ENCODE measurements at places on chromosomes 5 and 9. TPM values are rescaled to one million over a fixed set of nuclear protein-coding genes. Genes with fewer than 3 reads are reported as not detected.
A peak's percentile ranks its signal among the peaks of the same experiment; 100 is the strongest.

- no peak for DNase-seq
Measured at GRCh38 chr9:96203867-96204501, 98.0 kb downstream of the HSD17B3 start.

DNA sequence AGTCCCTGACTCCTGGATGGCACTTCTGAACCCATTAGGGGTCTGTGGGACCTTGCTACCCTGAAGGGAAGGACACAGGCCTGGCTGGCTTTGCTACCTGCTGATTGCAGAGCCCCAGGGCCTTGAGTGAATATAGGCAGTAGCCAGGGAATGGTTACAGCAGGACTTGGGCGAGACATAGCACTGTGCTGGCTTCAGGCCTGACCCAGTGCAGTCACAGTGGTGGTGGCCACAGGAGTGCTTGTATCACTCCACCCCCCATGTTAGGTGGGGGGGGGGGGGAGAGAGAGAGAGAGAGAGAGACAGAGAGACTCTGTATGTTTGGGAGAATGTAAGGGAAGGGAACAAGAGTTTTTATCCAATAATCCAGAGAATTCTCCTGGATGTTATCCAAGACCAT, 439.3 kb upstream of the ZNF608 start:
- no peak for DNase-seq

GRCh38 chr9:131233995-131234394, 42.3 kb downstream of the FAM78A start:
- DNase-seq, result peak; percentile 63

GRCh38 chr5:139147483-139148087, 50.6 kb downstream of the SIL1 start:
- no peak for DNase-seq

DNA sequence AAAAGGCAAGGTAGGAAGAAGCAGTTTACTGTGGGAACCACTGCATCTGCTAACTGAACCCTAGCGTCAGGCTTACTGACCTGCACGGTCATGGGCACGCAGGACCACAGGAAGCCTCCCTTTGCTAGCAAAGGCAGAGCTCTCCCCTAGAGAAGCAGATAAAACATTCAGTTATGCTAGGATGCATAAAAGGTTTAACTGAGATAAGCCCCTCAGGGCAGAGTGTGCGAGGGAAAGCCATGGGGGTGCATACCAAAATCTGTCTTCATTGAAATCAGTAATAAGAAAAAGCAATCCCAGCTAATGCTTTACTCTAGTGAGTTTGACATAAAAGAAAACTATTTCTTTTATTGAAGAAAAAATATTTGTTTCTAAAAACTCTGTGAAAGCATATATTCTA, 2403.7 kb upstream of the C9orf72 start:
- DNase-seq, result no peak

GRCh38 chr5:76867038-76867437, 17.2 kb downstream of the S100Z start:
- no peak for DNase-seq

DNA sequence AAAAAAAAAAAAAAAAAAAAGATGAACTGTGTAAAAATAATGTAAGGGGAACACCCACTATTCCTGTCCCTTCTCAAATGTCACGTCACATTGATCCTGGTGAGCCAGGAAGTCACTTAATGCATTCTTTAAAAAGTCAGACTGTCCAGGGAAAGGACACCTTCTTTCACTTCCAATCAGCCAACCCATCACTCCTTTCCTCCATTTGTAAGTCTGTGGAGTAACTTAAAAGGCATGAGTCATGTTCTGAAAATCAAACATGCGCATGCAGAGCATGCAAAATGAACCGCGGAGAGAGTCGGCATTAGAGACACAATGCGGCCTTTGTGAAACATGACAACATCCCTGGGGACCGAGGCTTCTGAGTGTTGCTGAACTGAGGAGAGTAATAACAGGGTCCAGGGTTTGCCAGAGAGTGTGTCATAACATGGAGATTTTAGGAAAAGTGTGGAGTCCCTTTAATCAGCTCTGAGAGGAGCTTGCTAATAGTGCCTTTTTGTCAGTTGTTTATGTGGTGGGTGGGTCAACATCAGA, 77.6 kb upstream of the SEMA6A start:
- DNase-seq, result no peak

GRCh38 chr5:387491-388265, 55.3 kb upstream of the EXOC3 start:
- DNase-seq, result peak; percentile 55

GRCh38 chr5:165333623-165334022, 1828.2 kb downstream of the MAT2B start:
- DNase-seq, result no peak

DNA sequence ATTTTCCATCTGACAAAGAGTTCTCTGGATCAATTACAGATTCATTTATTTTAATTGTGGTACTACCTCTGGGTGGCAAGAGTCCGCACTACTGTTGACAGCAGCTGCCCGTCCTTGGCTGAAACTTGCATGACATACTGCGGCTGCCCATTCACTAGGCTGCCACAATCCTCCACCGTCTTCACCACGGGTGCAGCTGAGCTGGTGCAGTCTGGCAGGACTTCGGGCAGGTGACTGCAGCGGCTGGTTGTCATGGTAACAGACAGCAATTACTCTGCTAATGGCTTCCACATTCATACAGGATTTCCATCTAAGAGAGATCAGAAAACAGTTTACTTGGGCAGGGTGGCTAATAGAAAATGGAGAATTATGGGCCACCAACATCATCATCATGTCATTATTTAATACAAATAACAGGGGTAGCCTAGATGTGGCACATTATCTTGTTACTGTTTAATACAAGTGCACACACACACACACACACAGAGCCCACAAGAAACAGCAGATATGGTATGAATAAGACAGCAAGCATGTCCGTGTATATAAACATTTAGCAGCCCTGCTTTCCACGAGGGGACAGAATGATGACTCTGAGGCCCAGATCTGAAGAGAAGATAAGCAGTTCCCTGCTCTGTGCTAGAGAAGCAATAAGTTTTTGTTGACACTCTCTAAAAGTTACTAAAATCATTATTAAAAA, 112.3 kb downstream of the MARCHF3 start:
- DNase-seq, result no peak

- DNase-seq, result peak; percentile 69
Measured at GRCh38 chr5:111070272-111071134, 1.0 kb upstream of the TSLP start.

DNA sequence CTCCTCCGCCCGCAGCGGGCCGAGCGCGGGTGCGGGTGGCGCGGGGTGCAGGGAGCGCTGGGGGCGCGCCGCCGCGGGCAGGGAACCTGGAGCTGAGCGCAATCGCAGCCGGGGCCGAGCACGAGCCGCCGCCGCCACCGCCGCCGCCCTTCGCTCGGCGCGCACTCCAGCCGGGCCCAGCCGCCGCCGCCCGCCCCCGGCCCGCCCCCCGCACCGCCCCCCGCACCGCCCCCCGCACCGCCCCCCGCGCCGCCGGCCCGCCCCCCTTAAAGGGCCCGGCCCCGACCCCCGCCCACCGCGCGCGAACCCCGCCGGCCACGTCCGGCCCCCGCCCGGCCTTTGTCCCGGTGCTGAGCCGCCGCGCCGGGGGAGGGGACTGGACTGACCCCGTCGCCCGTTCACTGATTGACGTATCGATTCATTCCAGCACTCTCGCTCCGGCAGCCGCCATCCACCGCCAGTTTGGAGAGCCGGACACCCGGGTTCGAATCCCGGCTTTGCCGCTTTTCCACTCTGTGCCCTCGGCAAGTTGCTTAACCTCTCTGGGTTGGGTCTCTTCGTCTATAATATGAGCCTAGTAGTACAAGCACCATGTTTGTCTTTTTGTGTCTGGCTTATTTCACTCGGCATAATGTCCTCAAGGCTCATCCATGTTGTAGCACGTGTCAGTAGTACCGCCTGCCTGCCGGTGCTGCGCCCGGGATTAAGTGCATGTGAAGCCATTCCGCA, at the start of gene SH3PXD2B:
SH3PXD2B (minus strand) TSS at position 168 of the 729 bp plus-strand sequence. CDS start 173 bp downstream, outside the sequence.
- peak; percentile 81 for DNase-seq

GRCh38 chr5:29017501-29017900, 1979.1 kb upstream of the CDH9 start:
- DNase-seq, result no peak

DNA sequence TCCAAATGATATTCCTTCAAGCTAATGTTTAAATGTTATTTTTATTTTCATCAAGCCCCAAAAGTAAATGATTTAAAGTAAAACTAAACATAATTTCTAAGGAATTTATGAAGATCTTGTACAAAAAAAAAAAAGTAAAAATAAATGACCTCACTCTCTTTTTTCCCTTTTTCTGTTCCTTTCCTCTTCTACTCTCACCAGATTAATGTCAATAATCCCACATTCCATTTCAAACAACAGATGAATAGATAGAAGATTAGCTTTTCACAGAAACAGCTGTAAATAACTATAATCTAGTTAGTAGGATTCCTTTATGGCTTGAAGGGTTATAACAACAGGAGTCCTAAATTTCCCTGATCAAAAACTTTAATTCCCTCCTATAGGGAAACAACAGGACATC, 88.1 kb downstream of the EFNA5 start:
- DNase-seq, result no peak

- no peak for DNase-seq
Measured at GRCh38 chr9:35070823-35071813, 1.3 kb downstream of the VCP start.

DNA sequence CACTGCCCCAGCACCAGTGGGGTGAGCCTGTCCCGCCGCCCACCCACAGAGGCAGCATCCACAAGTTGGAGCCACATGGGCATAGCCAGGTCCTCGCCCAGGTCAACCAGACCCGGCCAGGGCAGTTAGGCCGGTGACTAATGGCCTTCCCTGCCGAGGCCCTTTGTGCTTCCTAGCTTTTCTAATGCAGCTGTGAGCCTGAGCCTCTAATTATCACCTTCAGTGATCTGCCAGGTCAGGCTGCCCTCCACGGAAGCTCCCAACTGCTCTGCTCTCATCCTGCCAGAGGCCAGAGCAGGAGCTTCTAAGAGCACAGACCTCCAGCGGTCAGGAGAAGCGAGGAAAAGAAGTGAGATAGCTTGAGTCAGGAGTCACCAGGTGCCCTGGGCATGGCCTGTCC, 87.1 kb upstream of the PPP1R26 start:
- DNase-seq, result no peak

DNA sequence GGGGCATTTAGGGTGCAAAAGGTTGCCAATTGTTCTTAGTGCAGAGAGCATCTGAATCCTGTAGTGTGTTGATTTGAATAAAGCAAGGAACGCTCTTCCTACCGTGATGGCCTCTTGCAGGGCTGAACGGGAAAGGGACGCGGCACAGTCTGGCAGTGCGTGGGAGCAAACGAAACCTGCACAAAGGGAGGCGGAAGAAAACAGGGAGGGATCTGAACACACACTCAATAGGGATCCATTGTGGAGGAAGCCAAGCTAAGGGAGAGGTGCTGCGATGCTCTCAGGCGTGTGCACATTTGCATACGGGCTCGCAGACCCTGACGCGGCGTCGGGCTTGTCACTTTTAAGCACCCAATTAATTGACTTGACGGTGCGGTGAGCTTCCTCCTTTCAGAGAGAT, 414.0 kb upstream of the IRX1 start:
- DNase-seq, result peak; percentile 14

- no peak for DNase-seq
Measured at GRCh38 chr5:39857041-39857440, 432.3 kb upstream of the DAB2 start.

ANKRD34B gene
- total RNA-seq, result not detected

GDNF gene
- 0.38 TPM for total RNA-seq

SPOUT1 gene
- 149 TPM for total RNA-seq

KCNN2 gene
- not detected for total RNA-seq

MARVELD2 gene
- 0.36 TPM for total RNA-seq
